Aorta (tissue), 5 donors: ENCODE measurements at places on chromosomes 7 and 10. TPM values are rescaled to one million over a fixed set of nuclear protein-coding genes. Genes with fewer than 3 reads are reported as not detected.

The ITGB8 gene
- 24.7 TPM for total RNA-seq

The CLEC5A gene
- 7.7 TPM for total RNA-seq

The CDHR3 gene
- 5.1 TPM for total RNA-seq

- DNase-seq: peak; percentile 61
Measured at GRCh38 chr7:149883452-149883861, 9.7 kb downstream of the ATP6V0E2 start.

GRCh38 chr7:25845464-25845863 lies 306.5 kb upstream of the NFE2L3 start:
- no peak for DNase-seq

DNA sequence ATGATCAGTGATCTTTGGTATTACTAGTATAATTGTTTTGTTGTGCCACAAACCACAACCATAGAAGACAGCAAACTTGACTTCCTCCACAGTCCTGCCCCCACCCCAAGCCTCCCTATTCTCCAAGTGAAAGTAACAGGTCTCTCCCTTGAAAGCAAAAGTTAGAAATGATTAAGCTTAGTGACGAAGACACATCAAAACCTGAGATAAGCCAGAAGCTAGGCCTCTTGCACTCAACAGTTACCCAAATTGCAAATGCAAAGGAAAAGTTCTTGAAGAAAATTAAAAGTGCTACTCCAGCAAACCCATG lies 7.5 kb downstream of the SAR1A start:
- DNase-seq: no peak

DNA sequence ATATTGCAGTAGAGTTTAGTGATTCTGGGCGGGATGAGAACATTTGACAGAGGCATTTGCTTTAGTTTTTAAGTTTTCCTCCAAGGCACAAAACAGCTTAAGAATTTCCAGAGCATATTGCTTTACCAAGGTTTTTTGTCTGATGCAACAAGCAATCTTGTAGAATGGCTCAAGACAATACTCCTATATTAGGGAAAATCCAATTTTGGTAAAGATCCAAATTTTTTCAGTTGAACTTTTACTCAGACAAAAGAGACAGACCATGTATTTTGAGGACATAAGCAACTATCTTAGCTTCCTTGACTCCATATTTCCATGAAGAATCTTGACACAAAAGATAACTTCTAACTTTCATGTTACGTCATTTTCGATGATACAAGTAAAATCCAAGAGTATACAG lies 92.3 kb upstream of the NANOS1 start:
- DNase-seq: no peak

DNA sequence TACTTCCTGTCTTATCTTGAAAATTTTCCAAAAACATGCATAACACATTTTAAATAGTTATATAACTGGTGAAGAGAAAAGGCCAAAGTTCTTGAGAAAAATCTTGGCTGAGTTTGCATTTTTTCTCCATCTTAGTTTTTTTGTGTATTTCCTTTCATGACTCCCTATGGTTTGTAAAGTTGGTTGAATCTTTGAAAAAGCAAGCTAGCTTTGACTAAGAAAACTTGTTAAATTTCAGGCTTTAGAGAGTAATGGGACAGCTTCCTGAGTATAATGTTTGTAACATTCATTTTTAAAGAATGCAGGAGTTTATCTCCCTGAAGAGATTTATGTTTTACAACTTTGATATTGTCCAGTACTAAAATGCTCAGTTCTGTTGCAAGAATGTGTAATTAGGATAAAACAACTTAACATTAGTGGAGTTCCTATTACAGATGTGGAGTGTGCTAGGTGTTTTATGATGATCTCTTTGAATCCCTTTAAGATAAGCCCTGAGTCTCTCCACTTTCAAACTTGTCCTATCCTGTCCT lies 11.1 kb upstream of the HERPUD2 start:
- no peak for DNase-seq

GRCh38 chr10:117554241-117554814 lies 11.8 kb downstream of the EMX2 start:
- DNase-seq: peak; percentile 47
